ENCODE measurements at places on chromosomes 5 and 9.

- no peak for DNase-seq
These were observed 11.5 kb downstream of the CCDC127 start for GRCh38 chr5:206406-206805.

DNA sequence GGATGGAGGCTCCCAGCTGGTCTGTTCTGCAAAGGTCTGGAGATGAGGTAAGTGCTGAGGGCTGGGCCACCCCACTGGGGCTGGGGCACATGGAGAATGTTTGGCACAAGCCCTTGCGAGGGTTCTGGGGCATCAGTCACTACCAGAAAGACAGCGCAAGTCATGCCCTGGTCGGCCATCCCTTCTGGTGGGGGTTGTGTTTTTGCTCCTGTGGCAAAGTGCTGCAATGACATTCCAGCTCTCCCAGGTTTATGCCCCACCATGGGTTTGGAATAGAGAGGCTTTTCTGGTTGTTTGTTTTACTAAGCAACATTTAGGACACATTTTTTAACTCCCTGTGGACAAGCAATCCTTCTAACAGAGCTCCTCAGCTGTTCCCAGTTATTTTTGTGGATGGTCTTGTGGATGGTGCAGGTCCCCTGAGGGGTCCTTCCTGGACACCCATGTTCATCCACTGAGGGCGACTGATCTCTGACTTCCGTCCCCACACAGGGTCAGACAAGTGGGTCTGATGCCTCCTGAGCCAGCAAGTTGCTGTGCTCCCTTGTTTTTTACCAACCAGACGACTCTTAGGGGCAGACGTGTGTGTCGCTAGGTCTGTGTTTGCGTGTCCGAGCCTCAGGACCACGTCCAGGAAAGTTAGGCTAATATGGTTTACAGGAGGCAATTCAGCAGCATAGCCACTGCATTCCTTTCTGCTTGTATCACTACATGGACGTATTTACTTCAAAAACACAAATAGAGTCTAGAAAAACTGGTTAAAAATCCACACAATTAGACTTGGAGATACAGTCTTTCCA, 64.9 kb upstream of the ECM2 start:
- no peak for DNase-seq

DNA sequence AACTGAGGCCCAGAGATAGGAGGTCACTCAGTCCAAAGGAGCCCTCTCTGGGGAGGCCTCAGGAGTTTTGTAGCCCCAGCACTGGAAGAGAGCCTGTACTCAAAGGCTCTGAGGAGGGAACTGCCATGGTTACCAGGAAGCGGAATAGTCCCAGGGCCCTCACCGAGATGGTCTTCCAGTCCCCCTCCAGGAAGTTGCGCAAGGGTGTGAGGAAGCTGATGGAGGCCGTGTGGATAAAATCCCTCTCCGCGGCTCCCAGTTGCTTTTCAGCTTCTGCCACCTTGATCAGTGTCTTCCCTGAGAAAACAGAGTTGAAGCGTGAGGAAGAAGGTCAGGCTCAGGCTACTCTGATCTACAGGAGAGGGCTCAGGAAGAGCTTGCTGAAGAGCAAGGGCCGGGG, 13.5 kb downstream of the SH3GLB2 start:
- DNase-seq = no peak

DNA sequence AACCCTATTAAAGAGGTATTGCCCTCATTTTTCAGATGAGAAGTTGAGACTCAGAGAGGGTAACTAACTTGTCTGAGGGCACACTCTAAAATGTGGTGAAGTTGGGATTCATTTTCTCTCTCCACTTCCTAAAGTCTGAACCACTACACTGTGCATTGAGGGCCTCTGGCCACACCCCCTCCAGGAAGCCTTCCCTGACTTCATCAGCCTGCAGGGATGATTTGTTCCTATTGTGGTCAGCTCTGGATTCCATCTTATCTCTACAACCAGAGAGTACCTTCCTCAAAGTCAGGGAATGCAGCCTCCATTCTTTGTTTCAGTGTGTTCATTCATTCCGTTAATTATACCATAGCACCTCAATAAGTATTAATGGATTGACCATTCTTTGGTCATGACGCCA, 356.0 kb upstream of the PANK3 start:
- no peak for DNase-seq

DNA sequence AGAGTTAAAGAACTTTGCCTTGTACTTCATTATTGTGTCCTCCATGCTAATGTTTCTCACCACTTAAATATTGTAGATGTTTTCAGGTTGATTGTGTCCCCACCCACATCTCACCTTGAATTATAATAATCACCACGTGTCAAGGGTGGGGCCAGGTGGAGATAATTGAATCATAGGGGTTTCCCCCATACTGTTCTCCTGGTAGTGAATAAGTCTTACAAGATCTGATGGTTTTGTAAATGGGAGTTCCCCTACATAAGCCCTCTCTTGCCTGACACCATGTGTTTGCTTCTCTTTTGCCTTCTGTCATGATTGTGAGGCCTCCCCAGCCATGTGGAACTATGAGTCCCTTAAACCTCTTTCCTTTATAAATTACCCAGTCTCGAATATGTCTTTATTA, 248.3 kb downstream of the FBXL7 start:
- DNase-seq = no peak
